Occipital lobe (tissue), 3 donors: ENCODE measurements at places on chromosomes 2 and 18. TPM values are rescaled to one million over a fixed set of nuclear protein-coding genes. Genes with fewer than 3 reads are reported as not detected.

DNA sequence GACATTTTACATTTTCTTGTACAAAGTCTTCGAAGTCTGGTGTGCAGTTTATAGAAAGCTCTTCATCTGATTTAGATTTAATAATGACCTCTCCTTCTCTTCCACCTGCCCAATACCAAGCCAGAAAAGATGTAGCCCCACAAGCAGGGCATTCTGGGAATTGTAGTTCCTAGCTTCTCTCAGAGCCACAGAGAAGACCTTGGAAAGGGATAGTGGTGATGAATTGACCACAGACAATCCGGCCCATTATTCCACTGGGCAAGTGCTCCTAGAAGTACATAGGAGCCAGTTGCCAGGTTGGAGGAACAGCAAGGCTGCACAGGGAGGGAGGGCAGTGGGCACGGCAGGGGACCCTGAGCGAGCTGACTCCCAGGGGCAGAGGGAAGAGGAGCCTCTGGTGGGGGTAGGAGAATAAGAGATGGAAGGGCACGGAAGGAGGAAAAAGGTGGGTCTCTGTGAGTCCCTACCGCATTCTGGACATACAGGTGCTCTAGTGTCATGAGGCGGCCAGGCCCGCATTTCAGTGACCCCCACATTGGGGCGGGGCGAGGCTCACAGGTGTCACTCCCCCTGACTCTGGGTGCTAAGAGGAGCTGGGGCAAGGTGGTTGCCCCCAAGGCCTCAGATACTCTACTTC is 152.5 kb upstream of the HAAO start:
- DNase-seq = no peak

DNA sequence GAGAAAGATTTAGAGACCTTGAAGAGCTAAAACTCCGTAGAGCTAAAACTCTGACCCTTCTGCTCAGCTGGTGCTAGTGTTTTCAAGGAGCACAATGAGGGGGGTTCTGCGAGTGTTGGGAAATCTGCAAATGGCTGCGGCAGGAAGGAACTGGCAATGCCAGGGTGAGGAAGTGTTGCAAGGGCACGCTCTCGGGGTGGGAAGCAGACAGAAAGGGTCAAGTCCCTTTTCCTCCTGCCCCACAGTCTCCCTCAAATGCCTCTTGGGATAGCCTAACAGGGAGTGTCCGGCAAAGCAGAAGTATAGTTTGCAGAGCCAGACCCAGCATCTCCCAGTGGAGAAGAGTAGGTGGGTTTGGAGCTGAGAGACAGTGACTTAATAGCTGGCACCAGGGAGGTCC is 60.5 kb downstream of the NCAPH start:
- no peak for DNase-seq

DNA sequence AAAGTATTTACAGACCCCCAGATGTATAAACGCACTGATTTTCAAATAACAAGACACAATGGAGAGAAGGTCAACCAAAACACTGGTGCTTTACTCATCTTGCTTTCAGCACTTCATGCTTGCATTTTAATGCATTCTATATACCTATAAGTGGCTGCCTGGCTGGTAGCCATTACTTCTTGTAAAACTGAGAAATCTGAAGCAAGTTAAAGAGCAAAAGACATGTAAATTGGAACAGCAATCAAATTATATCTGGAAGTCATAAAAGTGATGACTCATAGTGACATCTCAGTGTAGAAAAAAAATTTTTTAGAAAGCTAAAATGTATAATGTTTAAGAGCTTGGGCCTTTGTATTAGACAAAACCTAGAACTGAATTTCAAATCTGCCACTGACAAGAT is 106.2 kb downstream of the CCDC141 start:
- no peak for DNase-seq

DNA sequence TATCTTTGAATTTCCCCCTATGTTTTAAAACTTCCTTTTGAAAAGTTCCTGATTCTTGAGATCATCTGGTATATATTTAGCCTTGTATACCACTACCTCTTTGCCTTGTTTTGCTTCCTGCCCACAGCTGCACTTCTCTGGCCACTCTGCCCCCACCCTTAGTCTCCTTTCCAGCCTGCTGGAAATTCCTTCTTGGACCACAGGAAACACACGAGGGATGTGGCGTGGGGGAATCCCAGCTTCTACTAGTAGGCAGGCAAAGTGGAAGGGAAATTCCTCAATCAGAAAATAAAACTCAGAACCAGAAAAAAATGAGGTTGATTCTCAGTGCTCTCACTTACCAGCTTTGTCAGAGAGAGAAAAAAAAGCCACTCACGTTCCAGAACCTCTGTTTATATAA is 13.4 kb downstream of the IL18RAP start:
- no peak for DNase-seq

KCNK3 gene
- total RNA-seq = 3.6 TPM

ELOA2 gene
- not detected for total RNA-seq

CCDC85A gene
- total RNA-seq = 38.8 TPM
